ENCODE measurements at places on chromosomes 7 and 10. TPM values are rescaled to one million over a fixed set of nuclear protein-coding genes. Genes with fewer than 3 reads are reported as not detected.

DNA sequence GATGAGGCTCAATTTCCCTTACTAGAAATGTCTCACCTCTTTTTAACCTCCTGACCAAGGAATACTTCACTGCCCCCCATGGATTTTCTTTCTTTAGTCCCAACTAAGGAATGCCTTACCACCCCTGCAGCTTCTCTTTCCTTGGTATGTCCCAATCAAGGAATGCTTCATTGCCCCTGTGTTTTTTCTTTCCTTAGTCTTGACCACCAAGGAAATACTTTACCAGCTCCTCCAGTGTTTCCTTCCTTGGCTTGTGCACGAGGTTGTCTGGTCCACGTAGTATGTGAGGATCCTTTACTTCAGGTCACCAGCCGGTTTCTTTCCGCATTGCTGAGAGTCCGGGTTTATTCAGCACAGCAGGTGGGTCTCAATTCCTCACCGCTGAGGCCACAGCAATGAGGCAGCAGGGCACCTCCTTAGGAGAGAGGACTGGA, 59.3 kb downstream of the CYP2C9 start:
- DNase-seq = no peak

Gene PTN
- total RNA-seq = 482 TPM

DNA sequence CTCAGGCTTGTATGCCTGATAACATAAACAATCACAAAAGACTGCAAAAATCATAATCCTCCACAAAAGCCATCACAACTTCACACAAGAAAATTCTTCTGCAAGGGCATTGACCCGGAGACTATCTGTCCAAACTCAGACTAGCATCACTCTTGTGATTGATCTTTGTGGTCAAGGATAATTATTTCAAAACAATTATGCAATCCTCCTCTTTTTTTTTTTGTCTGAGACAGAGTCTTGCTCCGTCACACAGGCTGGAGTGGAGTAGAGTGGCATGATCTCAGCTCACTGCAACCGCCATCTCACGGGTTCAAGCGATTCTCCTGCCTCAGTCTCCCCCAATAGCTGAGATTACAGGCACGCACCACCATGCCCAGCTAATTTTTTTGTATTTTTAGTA, 22.2 kb downstream of the CDNF start:
- no peak for DNase-seq

Gene TMEM273
- 2.8 TPM for total RNA-seq

DNA sequence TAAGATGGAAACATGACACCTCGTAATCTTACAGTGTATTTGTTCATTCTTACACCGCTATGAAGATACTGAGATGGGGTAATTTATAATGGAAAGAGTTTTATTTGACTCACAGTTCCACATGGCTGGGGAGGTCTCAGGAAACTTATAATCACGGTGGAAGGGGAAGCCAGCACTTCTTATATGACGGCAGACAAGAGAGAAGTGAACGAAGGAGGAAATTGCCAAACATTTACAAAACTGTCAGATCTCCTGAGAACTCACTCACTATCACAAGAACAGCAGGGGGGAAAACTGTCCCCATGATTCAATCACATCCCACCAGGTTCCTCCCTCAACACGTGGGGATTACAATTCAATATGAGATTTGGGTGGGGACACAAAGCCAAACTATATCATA, 282.3 kb downstream of the HGF start:
- no peak for DNase-seq

- DNase-seq = peak; percentile 40
Observed at GRCh38 chr7:151754142-151754590, 122.7 kb downstream of the PRKAG2 start.

DNA sequence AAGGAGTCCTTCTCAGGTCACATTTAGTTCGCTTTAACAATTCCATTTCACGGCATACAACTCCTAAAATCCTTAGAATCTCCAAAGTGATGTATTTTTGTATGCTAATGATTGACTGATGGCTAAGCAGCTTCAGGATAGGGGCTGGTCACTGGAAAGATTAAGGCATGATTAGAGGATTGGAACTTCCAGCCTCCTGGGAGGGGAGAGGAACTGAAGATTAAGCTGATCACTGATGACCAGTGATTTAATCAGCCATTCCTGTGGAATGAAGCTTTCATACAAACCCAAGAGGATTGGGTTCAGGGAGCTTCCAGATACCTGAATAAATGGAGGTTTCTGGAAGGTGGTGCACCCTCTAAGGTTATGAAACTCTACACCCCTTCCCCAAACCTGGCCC, 123.9 kb upstream of the CDK13 start:
- no peak for DNase-seq

GRCh38 chr7:2299131-2299829, 15.0 kb downstream of the SNX8 start:
- DNase-seq = no peak

Gene IL2RA
- not detected for total RNA-seq

DNA sequence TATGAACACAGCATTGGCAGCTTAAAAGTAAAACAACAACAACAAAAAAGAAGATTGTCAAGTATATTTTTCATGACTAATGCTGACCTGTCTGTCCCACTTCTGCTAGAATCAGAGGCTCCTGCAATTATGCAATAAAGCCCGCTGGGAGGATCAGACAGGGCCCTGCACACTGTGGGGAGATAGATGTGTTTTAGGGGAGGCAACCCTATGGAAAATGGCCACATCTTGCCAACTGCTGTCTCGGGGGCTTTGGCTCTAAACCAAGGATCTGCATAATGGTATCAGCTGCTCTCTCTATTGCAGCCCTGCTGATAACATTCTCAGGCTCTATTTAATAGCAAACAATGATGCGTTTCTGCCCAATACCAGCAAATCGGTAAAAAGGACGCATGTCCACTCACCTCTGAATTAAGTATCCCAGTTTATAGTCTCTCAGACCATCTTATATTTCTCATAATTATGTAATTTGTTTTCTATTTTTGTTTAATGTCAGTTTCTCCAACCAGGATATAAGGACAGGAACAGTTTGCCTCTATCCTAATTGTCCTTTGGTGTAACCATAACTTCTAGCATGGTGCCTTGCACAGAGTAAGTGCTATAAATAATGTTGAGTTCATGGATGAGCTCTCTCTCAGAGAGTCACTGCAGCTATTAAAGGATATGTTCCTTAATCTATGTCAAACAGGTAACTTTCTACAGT, 15.3 kb upstream of the PRKAR2B start:
- no peak for DNase-seq

DNA sequence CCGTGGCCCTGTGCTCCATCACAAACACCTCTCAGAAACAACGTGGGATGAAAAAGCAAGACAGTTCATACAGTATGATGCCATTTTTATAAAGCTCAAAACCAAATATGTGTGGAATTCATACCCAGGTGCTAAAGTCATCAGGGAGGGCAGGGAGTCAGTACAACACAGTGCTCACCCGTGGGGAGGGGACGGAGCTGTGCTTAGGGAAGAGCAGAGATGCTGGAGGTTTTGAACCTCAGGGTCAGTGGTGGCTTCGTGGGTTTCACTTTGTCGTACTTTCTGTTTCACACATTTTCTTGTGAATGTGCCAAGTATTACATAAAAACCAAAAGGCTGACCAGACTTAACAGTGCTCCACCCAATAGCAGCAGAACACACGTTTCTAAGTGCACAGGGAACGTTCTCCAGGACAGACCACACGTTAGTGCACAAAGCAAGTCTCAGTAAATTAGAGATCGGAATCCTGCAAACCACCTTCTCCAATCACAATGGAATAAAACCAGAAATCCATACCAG, 21.2 kb downstream of the ZMIZ2 start:
- DNase-seq = peak; percentile 29

DNA sequence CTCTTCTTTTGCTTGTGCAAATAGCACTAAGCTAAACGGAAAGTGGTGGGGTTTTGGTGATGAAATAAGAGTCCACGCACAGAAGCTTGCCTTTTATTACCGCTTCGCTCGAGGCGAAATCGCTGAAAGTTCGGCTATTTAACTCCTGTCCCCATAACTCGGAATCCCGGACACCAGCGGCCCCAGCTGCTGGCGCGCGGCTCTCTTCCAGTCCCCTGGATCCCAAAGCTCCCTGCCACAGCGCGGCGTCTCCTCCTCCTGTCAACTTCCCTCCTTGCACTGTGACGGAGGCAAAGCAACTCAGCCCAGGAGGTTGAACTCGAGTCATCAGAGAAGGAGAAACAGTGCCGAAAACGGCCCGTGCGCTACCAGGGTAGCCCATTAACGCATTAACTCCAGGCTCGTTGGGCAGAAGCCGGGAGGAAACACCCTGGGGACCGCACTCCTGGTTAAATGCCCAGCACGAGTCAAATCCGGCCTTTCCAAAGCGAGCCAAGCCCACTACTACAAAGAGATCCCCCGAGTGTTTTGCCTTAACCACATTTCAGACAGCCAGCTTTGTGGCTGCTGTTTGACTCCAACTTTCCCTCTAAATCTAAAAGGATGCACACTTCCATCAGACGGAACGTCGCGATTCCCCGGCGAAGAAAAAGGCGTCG, 1.3 kb downstream of the SEMA3D start:
- no peak for DNase-seq

DNA sequence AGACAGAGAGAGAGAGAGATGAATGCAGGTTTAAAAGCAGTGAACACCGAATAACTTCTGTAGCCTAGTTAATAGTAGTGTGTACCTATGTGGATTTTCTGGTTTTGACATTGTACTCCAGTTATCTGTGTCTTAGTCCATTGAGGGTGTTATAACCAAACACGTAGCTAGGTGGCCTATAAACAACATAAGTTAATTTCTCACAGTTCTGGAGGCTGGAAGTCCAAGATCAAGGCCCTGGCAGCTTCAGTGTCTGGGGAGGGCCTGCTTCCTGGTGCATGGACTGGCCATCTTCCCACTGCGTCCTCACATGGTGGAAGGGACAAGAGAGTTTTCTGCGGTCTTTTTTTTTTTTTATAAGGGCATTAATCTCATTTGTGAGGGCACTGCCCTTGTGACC, 23.5 kb downstream of the AOC1 start:
- no peak for DNase-seq

GRCh38 chr10:15035385-15036301, 8.1 kb upstream of the OLAH start:
- no peak for DNase-seq

- DNase-seq = no peak
Observed at GRCh38 chr7:44291066-44291732, 34.2 kb downstream of the CAMK2B start.

Gene SFXN2
- total RNA-seq = 10.1 TPM

GRCh38 chr10:15346440-15347141, 24.5 kb downstream of the FAM171A1 start:
- DNase-seq = no peak

DNA sequence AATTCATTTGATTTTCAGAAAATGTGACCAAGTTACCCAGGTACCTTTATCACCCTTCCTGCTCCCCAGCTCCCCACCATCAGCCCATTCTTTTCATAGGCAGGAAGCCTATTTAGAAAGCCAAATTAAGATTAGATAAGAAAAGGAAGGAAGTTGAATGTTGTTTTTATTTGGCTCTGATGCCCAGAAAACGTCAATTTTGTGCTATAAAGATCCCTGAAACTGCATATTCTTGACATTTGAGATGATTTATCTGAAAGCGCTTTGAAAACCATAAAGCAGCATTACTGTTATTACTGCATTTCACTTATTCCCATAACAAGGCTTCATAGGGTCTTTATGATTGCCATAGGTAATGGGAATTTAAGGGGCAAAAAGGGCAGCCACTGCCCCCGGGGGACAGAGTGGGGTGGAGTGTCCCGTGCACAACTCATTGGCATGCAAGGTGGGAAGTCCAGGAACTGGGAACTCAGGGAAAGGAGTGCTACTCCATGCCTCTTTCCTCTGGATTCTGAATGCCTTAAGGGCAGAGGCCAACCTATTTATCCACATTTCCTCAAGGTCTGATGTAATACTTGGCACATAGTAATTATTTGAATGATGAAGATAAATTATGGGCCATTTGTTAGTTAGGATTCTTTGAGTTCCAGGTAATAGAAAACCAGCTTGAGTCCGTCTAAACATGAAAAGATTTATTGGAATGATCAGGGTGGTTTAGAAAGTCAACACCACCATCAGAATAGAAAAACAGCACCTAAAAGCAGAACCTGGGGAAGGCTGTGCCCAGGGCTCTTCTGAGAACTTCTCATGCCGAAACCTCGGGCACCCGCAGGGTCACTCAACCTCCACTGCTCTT, 100.6 kb upstream of the ELMO1 start:
- no peak for DNase-seq

DNA sequence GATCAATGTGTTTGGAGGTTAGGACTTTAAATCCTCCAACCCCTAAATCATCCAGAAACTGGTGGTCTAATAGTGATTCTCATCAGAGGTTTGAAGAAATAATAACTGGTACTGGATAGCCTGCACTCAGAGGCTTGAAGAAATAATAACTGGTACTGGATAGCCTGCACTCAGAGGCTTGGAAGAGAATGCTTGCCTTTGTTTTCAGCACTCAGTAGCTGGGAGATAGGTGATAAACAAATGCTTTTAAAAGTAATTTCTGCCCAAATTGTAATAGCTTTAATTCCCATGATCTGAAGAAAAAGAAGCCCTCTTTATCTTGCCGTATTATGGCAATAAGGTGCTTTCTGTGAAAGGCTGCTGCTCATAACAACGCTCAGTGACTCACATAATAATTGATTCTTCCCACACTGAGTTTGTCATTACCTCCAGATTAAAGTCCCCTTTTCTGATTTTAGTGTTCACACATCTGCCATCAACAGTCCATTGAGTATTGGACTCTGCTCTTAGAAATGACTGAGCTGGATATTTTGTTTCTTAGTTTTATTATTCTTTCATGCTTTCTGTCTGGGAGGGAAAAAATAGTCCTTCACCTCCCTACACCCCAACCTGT, 112.3 kb upstream of the PHYHIPL start:
- no peak for DNase-seq

GRCh38 chr7:55565681-55566080, 6.6 kb downstream of the VOPP1 start:
- no peak for DNase-seq

- no peak for DNase-seq
Observed at GRCh38 chr7:137681657-137682562, 164.9 kb downstream of the DGKI start.

DNA sequence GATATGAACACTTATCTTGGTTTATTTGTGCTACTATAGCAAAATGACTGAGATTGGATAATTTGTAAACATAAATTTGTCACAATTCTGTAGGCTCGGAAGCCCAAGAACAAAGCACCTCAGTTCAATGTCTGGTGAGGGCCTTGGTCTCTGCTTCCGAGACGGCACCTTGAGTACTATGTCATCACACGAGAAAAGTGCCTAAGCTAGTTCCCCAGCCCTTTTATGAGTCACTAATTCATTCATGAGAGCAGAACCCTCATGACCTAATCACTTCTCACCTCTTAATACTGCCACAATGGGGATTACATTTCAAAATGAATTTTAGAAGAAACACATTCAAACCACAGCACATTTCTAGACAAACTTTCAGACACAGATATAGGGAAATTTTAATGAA, 52.0 kb upstream of the PRSS1 start:
- DNase-seq = no peak

DNA sequence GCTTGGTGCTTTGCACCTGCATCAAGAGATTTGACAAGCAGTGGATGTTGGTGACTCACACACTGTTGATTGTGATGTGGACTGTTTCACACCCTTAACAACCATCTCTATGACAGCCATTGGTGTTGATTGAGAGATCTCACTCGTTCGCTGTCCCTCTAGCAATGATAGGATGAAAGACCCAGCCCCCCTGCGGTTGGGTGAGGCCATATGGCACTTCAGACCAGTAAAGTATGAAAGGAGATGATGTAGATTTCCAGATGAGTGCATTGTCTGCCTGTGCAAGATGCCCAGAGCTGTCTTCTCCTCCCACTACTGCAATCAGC, 138.7 kb upstream of the PRR15 start:
- no peak for DNase-seq
